Left cardiac atrium (tissue), 4 donors: ENCODE measurements at places on chromosomes 16 and 17.
A peak's percentile ranks its signal among the peaks of the same experiment; 100 is the strongest.

DNA sequence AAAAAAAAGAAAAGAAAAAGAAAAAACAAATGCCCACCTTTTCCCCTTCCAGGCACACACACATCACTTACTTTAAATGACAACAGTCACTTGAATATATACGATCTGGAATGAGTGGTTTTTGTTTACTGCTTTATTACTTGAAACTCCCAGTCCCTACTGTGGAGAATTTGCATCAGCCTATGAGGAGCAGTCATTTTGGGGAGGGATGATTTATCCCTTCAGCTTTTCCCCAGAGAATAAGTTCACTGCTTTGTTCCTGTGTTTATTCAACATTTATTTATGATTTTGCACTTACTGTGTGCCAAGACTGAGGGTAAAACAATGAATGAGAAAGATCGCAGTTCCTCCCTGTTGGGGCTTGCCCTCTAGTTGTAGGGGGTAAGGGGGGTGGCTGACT lies 4.7 kb upstream of the ZNF423 start:
- no peak for DNase-seq

- no peak for DNase-seq
Measured at GRCh38 chr16:2987286-2987685, 7.0 kb upstream of the PKMYT1 start.

GRCh38 chr17:16428098-16428882 lies 12.9 kb downstream of the TRPV2 start:
- DNase-seq: no peak

DNA sequence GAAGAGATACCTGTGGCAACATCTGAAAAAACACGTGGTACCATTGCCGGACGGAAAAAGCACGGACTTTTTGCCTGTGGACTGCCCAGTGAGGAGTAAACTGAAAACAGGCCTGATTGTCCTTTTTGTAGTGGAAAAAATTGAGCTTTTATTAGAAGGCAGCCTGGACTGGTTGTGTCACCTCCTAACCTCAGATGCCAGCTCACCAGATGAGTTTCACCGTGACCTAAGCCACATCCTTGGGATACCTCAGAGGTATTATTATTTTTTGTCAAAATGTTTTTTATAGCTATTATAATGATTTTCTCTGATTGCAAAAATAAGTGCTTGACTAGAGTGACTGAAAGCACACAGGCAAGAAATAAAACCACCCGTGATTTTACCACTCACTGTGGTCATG lies 34.9 kb downstream of the RNF213 start:
- DNase-seq: no peak

- no peak for DNase-seq
Measured at GRCh38 chr17:81419886-81420768, 24.9 kb downstream of the BAHCC1 start.

GRCh38 chr16:19883966-19884485 lies 622 bp downstream of the GPRC5B start:
- peak; percentile 36 for DNase-seq

GRCh38 chr16:28098171-28098958 lies 34.9 kb upstream of the GSG1L start:
- no peak for DNase-seq

GRCh38 chr16:58120234-58120633 lies 8.9 kb downstream of the CFAP20 start:
- DNase-seq: no peak

GRCh38 chr16:71943887-71944286 lies 48.6 kb downstream of the IST1 start:
- DNase-seq: no peak

DNA sequence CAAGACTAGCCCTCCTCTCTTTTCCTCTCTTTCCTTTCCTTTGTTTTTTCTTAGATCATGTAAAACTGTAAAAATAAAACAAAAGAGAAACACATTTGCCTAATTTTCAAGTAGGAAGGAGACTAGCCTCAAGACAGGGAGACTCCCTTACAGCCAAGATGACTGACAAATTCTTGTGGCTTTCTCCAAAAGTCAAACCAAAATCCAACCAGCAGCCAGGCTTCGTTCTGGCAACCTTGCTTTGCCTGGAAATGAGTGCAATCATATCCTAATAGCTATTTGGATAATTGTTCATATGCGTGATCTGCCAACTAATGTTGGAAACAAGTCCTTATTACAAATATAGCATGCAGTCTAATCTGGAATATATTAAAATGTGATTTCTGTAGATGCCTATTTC lies 868.9 kb upstream of the SOX9 start:
- no peak for DNase-seq
